ENCODE measurements at places on chromosomes 6 and 20. TPM values are rescaled to one million over a fixed set of nuclear protein-coding genes. Genes with fewer than 3 reads are reported as not detected.

ME1 gene
- polyA plus RNA-seq = 7.5 TPM

TP53TG5 gene
- 0.02 TPM for polyA plus RNA-seq

PKIB gene
- 0.99 TPM for polyA plus RNA-seq

CFB gene
- polyA plus RNA-seq = 20.4 TPM

MCHR2 gene
- polyA plus RNA-seq = not detected

RAET1L gene
- not detected for polyA plus RNA-seq

EEF1A1 gene
- 19,769 TPM for polyA plus RNA-seq

CAGE1 gene
- polyA plus RNA-seq = not detected

RNF114 gene
- polyA plus RNA-seq = 61.6 TPM

PHF20 gene
- 35.1 TPM for polyA plus RNA-seq

- DNase-seq = no peak
Observed at GRCh38 chr6:121896363-121896762, 460.9 kb downstream of the GJA1 start.

DNA sequence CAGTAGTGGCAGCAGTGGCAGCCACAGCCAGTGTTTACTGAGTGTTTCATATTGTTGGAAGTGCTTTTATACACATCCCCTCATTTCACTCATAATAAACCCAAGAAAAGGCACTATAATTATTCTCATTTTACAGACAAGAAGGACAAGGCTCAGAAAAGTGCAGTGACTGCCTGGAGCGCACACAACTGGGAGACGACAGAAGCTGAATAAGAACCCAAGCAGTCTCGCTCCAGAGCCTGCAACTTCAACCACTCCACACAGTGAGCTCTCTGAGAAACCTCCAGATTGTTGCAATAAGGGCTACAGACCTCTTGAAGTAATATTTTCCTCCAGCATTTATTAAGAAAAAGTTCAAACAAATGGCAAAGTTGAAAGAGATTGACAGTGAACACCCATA, 76.9 kb downstream of the PLCG1 start:
- DNase-seq = no peak

- no peak for DNase-seq
Observed at GRCh38 chr6:14035071-14035847, 82.3 kb upstream of the CD83 start.

GRCh38 chr6:85395746-85396145, 54.1 kb upstream of the NT5E start:
- DNase-seq = no peak

GRCh38 chr20:4607287-4607713, 114.4 kb upstream of the PRND start:
- DNase-seq = no peak

GRCh38 chr6:13907001-13907350, 17.8 kb upstream of the RNF182 start:
- DNase-seq = no peak

DNA sequence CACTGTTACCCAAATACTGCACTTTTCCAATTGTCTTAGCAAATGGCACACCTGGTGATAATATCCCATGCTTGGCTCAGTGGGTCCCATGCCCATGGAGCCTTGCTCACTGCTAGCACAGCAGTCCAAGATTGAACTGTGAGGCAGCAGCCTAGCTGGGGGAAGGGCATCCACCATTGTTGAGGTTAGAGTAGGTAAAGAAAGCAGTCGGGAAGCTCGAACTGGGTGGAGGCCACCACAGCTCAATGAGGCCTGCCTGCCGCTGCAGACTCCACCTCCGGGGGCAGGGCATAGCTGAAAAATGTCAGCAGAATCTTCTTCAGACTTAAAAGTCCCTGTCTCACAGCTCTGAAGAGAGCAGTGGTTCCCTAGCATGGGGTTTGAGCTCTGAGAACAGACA, 9.2 kb upstream of the CST2 start:
- no peak for DNase-seq

- DNase-seq = no peak
Observed at GRCh38 chr6:89302195-89302770, 12.8 kb downstream of the GABRR2 start.

DNA sequence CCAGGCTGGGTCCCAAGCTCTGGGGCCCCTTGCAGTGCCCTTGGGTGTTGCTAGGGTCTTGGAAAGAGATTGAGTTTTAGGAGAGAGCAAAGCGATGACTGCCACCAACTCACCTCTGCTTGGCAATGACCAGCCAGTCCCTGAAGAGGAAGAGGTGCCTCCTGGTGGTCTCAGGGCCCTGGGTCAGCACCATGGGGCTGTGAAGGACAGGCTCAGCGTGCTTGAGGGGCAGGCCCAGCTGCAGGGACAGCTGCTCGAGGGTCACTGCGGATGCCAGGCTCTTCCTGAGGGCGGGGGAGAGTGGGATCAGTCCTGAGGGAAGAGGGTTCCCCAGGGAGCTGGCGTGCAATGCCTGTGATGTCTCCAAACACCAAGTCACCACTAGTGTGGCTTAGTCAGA, 50.8 kb upstream of the TAGAP start:
- no peak for DNase-seq

DNA sequence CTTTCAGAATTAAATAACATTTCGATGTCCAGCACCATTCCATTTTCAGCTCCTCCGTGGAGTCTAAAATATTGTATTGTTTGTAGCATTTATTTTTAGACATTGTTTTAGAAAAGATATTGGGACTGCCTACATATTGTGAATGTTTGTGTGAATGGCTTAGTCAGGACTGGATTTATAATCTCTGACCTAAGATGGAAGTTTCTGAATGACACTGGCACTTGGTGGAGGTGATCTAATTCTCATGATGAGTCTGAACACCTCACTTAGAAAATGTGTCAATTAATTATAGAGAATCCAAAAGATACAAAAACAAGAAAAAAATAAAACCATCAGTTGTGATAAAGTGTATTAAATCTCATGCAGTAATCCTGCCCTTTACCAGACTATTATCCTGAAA, 60.8 kb upstream of the HBS1L start:
- no peak for DNase-seq

DNA sequence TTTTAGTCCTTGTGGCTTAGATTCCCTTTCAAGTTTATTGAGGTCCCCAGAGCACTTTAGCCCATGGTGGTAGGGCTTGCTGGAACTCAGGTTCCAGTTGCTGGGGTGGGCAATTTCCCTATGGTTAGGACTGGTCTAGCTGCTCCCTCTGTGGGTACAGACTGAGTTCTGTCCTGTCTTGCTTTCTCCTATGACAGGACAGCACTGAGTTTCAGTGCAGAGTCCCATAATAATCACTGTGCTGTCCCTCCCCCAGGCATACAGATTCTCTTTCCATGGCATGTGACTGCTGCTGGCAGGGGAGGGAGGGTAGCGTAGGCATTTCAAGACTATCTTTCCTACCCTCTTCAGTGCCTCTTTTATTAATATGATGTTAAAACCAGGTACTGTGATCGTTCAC, 17.1 kb upstream of the ERVFRD-1 start:
- DNase-seq = no peak

GRCh38 chr6:34143884-34144580, 1.9 kb downstream of the GRM4 start:
- no peak for DNase-seq

DNA sequence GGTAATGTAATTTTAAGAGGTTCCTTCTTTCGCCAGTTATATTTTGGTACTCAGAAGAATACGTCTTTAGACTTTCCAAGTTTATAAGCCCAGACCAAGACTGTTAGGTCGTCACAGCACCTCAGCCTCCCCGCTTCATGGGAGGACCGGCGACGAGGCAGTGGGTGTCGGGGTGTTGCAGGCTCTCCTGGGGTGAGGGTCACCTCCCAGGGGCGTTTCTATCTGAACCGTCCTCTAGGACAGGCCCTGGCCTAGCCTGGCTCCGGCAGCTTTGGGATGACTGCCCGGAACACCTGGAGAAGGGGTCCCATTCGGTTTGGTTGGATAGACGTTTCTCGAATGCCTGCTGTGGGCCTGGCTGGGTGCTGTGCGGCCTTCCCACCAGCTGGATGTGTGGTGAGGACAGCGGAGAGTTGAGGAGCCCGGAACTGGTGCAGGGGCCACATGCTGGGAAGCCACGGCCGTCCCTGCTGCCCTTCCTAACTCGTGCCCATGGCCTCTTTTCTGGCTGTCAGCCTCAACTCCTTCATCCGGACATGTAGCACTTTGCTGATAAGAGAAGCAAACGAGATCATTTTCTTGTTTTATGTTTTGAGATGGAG, 1.1 kb downstream of the OSBPL2 start:
- no peak for DNase-seq

DNA sequence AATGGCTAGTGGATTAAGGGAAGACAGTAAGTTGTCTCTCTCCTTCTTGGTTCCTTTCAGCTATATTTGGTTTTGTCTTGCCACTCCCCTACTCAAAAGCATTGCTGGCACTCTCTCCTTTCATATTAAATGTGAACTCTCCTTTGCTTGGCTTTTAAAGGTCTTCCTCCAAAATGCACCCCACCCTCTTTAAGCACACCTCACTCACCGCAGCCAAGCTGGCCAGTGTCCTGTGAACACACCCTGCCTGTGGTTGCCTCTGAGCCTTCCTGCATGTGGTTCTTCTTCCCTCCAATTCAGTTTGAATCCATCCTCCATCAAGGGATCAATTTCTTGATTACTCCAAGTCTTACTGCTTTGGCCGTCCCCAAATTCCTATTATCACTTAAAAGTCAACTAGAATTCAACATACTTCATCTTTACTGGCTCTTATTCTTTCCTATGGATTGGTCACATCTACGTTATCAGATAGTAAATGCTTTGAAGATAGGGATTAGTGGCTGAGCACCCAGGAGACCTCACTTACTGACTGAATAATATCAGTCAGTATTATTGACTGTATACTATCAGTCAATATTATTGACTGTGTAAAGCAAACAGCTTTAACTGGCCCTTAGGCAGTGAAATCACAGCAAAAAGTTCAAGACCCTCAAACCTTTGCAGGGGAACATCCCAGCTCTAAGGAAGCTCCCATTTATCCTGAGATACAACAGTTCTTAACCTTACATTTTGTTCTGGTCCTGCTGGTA, 41.6 kb upstream of the SPDEF start:
- DNase-seq = no peak

DNA sequence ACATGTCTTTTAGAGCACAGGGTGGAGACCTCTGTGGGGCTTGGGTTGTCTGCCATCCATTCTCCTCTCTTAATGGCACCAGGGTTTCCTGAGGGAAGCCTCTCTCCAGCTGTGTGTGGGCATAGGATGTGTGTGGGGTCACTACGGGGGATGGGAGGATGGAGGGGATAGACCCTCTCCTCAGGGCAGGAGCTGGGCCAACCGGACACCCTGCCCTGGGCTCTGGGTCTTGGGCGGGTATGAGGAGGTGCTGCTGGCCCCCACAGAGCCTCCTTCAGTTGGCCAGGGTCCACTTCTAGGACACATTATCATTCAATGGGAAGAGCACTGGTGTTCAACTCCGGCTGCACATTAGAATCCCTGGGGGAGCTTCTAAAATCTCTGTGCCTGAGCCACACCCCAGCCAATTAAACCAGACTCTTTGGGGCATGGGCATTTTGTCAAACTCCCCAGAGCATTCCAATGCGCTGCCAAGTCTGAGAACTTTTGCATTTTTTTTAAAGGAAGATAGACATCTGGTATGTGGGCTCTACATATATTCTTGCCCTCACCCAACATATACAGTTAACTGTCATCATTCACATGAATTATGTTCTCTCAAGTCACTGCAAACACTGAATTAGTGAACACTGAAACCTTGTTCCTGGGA, 38.5 kb downstream of the TRAM2 start:
- DNase-seq = no peak

GRCh38 chr6:133568970-133569889, 319.7 kb upstream of the TCF21 start:
- DNase-seq = peak; percentile 57

GRCh38 chr6:66499851-66500250, 792.8 kb upstream of the EYS start:
- no peak for DNase-seq

DNA sequence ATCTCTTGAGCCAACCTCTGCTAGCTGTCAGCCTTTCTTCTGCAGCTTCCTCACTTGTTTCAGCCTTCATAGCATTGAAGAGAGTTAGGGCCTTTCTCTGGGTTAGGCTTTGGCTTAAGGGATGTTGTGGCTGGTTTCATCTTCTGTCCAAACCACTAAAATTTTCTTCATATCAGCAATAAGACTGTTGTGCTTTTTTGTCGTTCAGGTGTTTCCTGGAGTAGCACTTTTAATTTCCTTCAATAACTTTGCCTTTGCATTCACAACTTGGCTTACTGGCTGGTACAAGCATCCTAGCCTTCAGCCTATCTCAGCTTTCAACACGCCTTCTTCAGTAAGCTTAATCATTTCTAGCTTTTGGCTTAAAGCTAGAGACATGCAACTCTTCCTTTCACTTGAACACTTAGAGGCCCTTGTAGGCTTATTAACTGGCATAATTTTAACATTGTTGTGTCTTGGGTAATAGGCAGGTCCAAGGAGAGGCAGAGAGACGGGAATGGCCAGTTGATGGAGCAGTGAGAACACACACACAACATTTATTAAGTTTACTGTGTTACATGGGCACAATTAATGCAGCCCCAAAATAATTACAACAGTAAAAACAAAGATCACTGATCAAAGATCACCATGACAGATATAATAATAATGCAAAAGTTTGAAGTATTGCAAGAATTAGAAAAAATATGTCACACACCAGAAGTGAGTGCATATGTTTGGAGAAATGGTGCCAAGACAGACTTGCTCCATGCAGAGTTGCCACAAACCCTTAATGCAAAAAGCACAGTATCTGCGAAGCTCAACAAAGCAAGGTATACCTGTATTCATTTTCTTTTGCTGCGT, 98.6 kb downstream of the HIVEP1 start:
- no peak for DNase-seq

GRCh38 chr6:88586371-88587149, 376.9 kb downstream of the RNGTT start:
- no peak for DNase-seq

DNA sequence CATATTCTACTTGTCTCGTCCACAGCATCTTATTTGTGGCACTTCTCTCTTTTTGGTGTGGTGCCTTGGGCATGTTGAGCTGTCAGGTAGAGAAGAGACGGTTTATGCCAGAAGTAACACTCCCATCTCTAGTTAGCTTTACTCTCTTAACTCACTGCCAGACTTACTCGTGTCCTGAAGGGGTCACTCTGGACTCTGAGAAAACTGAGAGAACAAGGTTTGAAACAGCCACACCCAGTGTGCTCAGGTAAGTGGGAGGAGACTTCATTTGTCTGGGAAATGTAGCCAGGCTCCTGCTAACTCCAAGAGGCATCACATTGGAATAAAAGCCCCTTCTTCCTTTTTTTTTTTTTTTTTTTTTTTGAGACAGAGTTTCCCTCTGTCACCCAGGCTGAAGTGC, 360.8 kb downstream of the QKI start:
- DNase-seq = no peak

Data from ovary (tissue), 10 donors.